SK-N-DZ (cell line): ENCODE measurements at places on chromosomes 12 and 14.
A peak's percentile ranks its signal among the peaks of the same experiment; 100 is the strongest.

- DNase-seq: peak; percentile 23
Observed at GRCh38 chr14:93132472-93133065, 16.8 kb upstream of the ITPK1 start.

DNA sequence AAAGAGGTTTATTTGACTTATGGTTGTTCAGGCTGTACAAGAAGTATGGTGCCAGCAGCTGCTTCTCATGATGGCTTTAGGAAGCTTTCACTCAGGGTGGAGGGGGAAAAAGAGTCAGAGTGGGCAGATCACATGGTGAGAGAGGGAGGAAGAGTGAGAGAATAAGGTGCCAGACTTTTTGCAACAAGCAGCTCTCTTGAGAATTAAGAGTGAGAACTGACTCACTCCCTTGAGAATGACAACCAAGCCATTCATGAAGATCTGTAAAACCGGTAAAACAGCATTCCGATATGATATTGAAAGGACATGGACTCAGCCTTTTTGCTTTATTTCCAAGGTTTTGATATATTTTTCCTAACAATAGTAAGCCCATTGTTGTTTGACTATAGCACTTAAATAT, 501.2 kb downstream of the GALC start:
- DNase-seq: no peak

- no peak for DNase-seq
Observed at GRCh38 chr12:14957551-14958168, 3.7 kb downstream of the ARHGDIB start.

- DNase-seq: peak; percentile 90
Observed at GRCh38 chr12:3041558-3042164, 35.5 kb upstream of the TSPAN9 start.

- DNase-seq: peak; percentile 50
Observed at GRCh38 chr12:46383654-46384450, 11.3 kb upstream of the SLC38A2 start.

- no peak for DNase-seq
Observed at GRCh38 chr14:34172550-34173368, 221.9 kb upstream of the EGLN3 start.

DNA sequence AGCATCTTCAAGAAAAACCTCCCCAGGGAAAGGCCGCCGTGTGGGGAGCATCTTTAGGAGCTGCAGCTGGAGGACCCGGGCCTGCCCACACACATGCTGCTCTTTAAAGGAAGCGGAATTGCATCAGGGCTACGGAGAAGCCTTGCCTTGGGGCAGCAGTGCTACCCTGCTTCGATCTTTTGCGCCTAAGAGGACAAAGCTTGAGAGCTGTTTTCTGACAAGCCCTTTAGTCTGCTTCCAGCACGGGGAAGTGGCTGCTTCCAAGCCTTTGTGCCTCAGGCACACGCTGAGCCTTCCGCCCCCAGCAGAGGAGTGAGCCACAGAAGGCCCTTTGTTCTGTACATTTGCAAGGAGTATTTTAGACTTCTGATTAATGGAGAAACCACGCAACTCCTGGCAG, 31.5 kb downstream of the COA8 start:
- no peak for DNase-seq
